RWPE2 (cell line): ENCODE measurements at places on chromosomes 12 and 14.

DNA sequence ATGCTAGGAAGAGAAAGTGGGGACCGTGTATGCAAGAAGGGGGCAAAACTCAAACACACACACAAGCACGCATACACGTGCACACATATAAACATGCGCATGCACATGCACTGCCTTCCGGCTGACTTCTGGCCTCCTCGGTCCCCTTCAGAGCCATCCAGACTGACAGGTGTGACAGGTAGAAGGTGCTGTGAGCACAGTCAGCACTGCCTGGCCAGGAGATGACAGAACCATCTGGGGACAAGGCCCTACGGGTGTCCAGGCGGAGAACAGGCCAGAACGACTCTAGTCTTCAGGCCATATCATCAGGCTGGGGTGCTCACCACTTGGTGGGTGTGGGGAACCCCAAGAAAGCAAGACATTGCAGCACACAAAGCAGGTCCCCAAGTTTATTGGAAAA, 7.3 kb downstream of the KRT83 start:
- no peak for DNase-seq

DNA sequence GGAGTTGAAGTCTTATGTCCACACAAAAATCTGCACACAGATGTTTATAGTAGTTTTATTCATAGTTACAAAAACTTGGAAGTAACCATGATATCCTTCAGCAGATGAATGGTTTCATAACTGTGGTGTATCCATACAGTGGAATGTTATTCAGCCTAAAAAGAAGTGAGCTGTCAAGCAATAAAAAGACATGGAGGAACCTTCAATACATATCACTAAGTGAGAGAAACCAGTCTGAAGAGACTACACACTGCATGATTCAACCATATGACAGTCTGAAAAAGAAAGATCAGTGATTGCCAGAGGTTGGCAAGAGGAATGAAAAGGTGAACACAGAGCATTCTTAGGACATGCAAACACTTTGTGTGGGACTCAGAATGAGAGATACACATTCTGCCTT, 18.6 kb upstream of the IFNG start:
- DNase-seq: no peak

- no peak for DNase-seq
Observed at GRCh38 chr12:88371416-88372183, 208.7 kb downstream of the KITLG start.

DNA sequence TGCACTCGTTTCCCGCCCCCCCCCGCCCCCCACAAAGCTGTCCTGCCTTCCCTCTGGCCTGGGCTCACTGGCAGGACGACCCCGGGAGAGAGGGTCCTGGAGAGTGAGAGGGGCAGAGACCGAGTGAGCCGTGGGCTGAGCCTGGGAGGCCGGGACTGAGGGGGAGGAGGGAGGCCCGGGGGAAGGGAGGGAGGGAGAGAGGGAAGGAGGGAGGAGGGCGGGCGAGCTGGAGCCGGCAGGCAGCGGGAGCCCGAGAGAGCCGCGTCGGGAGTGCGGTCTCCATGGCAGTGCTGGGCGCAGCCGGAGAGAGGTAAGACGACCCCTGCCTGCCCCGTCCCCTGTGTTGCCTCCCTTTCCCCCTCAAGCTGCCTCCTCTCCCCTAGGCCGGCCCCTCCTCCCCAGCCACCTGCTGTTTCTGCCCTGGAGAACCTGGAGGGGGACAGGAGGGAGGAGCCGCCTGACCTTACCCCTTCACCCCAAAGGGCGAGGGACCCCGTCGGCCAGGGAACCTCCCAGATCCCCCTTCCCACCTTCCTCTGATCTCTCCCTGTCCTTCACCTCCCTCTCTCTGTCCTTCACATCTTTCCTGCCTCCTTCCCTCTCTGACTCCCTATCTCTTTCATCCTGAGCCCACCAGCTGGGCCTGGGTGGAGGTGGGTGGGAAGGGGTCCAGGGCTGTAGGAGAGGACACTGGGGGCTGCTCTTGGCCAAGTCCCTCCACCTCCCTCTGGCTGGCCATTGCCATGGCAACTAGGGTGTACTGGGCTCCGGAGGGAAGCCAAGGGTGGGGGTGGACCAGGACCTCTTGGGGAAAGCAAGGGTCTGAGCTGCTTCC, at the start of gene GPR162:
TSS of gene GPR162 (plus strand) at position 231 of the 835 bp plus-strand sequence. CDS start 2,078 bp downstream, outside the sequence.
- DNase-seq: no peak

DNA sequence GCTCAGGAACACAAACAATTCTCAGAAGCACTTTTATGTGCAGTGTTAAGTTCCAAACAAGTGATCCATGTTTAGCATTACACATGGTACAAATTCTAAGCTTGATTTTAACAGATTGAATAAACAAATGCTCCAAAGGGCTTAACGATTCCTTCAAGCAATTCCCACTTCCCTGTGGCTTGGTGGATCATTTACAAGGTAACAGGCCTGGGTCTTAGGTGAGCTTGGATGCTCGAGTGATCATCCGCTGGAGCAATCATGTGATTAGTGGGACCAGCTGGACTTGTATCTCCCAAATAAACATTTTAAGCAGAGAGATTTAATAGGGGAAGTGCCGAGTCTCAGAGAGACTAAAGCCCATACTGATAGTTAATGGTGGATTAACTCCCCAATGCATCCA, 70.7 kb downstream of the CALM1 start:
- DNase-seq: no peak

DNA sequence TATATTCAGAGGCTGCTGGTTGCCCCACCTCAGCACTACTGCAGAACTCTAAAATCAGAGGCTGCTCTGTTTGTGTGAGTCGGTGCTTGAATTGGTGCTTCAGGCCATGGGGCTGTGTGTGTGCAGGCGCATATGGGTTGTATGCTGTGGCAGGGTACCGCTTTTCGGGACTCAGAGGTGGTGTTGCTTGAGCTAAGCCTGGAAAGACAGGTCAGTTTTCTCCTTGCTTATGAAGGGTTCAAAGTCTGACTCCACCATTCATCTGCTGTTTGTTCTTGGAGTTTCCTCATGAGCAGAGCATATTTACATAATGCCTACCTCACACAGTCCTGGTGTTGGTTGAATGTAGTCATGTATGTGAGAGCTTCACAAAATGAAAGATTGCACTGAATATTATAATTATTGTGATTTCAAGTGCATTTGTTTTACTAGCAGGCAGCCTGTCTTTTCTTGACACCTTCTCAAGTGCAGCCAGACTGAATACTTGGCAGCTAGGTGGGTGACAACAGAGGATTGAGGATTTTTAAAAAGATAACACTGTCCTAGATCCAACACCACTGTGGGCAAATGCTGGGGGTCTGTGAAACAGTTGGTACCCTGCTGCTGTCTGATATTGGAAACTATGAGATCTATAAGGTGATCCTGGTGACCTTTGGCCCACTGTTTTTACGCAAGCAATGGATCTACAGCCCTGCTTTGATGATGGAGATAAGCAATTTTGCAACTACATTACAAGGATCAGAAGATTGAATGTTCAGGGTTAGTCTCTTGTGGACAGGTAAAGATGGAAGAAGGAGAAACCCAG, 1.0 kb upstream of the ANG start:
- no peak for DNase-seq

GRCh38 chr14:33480071-33480886, 470.6 kb downstream of the EGLN3 start:
- no peak for DNase-seq

GRCh38 chr14:56963381-56963780, 153.1 kb upstream of the OTX2 start:
- no peak for DNase-seq

DNA sequence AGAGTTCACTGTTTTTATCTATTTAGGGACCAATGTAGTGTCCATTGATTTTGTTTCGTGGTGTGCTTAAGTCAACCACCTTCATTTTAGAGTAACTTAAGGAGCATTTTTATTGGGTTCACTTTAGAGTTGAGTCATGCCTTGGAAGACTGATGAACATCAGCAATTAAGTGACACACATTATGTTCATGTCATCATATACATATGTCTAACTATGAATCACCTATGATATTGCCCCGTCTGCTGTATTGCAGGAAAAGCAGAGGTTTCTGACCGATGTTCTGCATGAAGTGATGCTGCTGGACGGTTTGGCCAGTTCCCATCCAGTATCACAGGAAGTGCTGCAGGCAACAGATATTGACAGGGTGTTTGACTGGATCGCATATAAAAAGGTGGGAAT, 227.1 kb downstream of the TRHDE start:
- no peak for DNase-seq

- no peak for DNase-seq
Observed at GRCh38 chr14:25803386-25804018, 753.6 kb upstream of the STXBP6 start.

- peak; percentile 76 for DNase-seq
Observed at GRCh38 chr12:49909826-49910225, 6.1 kb upstream of the FAIM2 start.

DNA sequence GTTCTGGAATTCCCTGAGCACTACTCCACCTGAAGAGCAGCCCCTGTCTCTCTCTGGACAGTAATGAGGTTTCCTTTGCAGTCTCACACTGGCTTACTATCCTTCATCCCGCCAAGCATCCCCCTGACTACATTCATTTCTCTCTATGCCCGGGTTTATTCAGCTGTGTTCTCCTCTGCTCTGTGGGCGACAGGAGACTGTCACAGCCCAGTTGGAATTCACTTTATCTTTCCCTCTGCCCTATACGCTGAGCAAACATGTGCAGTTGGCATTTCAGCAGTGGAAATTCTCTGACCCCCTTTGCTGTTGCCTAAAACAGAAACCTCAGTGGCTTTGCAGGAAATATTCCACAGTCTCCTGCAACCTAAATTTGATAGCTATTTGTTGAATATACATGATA, 83.5 kb upstream of the MAX start:
- no peak for DNase-seq

- DNase-seq: no peak
Observed at GRCh38 chr12:53701518-53702264, 25.6 kb downstream of the CALCOCO1 start.

GRCh38 chr14:60956202-60956601, 24.7 kb downstream of the TRMT5 start:
- no peak for DNase-seq

- DNase-seq: no peak
Observed at GRCh38 chr14:105471297-105471821, 3.3 kb upstream of the CRIP2 start.

GRCh38 chr12:102169922-102170621, 27.6 kb downstream of the PMCH start:
- no peak for DNase-seq

DNA sequence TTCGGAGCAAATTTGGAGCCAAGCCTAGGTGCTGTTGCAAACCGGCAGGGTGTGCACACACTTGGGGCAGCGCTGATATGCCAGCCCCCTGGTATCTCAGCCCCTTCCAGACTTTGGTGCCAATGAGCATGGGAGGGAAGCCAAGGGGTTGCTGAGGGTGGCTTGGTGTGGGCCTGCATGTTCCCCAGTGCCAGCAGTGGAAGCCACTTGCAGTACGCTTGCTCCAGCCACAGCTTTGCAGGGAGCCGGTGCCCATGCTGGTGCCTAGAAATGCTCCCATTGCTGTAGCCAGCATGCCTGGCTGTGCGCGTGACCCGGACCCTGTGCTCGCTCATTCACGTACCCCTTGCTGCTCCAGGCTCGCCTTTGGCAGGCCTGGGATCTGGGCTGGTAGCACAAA, 67.1 kb upstream of the DNM1L start:
- DNase-seq: no peak

DNA sequence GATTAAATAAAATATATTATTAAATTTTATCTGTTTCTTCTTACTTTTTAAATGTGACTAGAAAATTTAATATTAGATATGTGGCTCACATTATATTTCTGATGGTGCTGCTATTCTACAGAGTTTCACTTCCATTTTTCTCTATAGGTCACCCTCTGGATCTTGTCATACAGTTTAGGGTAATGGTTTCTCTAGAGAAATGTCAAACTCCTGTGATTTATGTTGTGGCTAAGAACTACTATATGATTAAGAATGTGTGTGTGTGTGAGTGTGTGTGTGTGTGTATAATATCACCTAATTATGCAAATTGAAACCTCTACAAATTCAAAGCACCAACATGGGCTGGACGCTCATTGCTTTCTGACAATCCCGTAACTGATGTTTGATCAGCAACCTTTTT, 325.9 kb downstream of the ADAMTS20 start:
- DNase-seq: no peak

DNA sequence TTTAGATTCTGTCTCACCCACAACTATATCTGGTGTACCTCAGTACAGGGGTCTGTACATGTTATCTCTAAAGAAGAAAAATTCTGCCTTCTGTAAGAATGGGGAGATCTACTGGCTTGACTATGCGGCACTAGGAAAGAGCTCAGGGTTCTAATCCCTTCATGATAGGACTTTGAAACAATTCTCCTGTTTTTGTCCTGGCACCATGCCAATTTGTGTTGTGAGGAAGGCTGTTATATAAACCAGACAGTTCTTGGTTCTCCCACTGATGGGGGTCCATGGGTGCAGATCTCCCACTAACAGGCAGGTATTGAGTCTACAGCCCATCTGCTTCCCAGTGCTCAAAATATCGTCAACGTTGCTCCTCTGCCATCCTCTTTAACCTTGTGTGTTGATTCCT, 883.7 kb downstream of the GALC start:
- DNase-seq: no peak

DNA sequence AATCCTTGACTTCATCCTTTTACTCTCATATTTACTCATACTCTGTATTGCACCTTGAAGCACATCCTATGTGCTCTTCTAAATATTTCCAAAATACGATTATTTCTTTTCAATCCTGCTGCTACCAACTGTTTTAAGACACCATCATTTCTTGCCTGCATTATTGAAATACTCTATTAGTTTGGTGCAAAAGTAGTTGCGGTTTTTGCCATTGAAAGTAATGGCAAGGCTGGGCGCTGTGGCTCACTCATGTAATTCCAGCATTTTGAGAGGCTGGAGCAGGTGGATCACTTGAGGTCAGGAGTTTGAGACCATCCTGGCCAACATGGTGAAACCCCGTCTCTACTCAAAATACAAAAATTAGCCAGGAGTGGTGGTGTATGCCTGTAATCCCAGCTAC, 412.5 kb downstream of the KCNH5 start:
- DNase-seq: no peak

DNA sequence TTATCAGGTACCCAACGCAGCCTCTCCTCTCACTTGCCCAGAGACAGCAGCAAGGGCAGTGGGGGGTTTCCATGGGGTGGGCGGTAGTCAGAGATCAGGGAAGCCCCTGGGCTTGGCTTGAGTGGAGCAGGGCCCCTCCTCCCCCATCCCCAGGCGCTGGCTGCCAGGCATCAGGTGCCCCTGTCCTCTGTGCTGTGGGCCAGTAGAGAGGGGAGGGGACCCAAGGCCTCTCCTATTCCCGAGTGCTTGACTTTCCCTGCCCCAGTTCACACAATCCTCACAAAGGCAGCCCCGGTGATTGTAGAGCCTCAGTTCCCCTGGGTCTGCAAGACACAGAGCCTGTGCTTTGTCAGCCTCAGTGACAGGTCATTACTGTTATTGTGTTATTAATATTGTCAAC, 57.7 kb downstream of the MVK start:
- DNase-seq: no peak

GRCh38 chr14:38987781-38988180, 115.3 kb downstream of the SEC23A start:
- no peak for DNase-seq

GRCh38 chr12:119990382-119990874, 1.4 kb downstream of the BICDL1 start:
- no peak for DNase-seq
